T-helper 17 cell (primary cell): ENCODE measurements at places on chromosomes 3 and 15.

DNA sequence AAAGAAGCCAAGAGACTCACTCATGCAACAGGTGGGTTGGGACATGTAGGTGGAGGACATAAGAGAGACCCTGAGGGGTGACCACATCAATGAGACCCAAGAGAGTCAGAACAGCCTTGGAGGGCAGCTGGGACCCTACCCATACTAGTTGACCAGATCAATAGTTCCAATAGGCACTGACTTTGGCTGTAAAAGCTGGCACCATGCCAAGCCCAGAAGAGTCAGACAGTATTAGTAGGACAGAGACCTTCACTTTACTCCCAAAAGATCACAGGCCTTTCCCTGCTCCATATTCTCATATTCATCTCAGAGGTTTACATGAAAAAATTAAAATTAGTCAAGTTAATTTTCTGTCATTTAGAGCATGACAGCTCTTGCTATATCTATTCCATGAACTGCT lies 20.9 kb upstream of the GABRR3 start:
- no peak for DNase-seq

DNA sequence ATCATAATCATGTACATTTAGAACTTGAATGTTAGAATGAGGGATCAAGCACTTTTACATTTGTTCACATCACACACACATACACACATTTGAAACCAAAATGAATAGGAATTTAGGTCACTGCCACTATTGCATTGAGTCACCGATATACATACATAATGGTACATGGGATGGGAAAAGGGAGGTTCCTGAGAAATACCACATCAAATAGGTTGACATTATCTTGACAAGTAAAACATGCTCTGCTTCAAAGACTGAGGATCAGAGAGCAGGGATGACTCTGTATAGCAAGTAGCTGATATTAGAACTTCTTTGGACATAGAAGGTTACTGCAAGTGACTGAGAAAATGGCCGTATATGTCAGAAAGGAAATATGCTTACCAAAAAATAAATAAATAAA lies 847.2 kb downstream of the PLOD2 start:
- no peak for DNase-seq

GRCh38 chr3:31765871-31766270 lies 215.2 kb downstream of the OSBPL10 start:
- DNase-seq: no peak

DNA sequence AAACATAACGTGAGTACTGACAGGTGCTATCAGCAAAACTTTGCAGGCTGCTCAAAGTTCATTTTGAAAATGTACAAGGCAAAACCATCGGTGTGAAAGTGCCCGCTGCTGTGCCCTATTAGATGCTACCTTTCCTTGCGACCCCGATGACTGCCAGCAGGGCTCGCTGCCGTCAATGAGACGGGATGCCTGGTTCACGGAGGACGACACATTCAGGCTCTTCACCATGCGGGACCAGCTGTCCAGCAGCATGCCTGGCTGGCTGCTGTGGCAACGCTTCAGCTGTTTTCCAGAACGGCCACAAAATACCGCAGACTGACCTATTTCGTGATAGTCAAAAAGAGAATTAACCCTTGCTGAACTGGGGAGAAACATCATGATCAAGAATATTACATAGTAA lies 92.7 kb upstream of the OCA2 start:
- no peak for DNase-seq

DNA sequence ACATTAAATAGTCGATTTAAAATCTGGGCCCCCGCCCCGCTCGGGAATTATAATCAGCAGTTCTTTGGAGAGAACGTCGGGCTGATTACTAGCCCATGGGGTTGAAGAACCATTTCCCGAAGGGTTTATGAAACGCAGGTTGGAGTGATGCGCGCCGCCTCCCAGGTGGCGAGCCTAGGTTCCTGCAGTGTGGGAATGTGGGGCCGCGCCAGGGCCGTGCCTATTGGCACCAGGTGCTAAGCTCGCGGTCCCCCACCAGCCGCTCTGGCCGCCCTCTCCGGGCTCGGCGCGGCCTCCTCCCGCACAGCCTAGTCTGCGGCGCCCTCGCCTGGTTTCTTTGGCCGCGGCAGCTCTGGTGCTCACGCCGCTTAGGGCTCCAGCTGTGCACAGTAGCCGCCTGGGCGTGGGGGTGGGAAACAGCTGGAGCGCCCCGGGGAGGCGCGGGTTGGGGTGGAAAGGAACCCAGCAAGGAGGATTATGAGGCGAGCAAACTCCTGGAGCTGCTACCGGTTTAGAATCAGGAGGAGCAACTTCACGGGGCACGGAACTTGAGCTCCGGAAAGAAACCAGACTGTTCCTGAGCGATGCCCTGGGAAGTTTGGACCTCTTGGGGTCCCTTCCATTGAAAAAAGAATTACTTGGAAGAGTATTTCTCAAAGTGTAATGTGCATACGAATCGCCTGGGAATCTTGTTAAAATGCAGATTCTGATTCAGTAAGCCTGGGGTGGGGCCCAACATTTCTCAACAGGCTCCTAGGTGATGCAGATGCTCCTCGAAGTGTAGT lies 5.6 kb upstream of the MECOM start:
- no peak for DNase-seq

- no peak for DNase-seq
These were observed 4.8 kb downstream of the LRRC58 start for GRCh38 chr3:120344349-120344748.

GRCh38 chr3:53887446-53887845 lies 4.2 kb downstream of the SELENOK start:
- no peak for DNase-seq

DNA sequence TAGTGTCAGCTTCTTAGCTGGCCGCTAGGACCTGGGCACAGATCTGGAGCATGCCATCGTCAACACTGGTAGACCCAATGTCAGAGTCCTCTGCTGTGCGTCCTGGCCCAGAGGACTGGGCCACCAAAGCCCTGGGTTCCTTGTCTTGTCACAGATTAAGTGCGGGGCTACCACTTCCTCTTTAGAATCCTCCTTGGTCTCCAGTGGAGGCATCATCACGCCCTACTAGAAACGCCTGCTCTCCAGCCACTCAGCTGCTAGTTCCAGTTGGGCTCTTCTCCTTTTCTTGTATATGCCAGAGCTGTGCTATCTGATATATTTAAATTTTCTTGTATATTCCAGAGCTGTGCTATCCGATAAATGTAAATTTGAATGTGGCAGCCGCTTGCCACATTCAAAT lies 11.2 kb downstream of the PPCDC start:
- DNase-seq: no peak

- DNase-seq: no peak
These were observed at the start of gene KIF7 for GRCh38 chr15:89654847-89655805. TSS of gene KIF7 (minus strand) at chr15:89655467. CDS start at chr15:89652930, 2,537 bp downstream.

DNA sequence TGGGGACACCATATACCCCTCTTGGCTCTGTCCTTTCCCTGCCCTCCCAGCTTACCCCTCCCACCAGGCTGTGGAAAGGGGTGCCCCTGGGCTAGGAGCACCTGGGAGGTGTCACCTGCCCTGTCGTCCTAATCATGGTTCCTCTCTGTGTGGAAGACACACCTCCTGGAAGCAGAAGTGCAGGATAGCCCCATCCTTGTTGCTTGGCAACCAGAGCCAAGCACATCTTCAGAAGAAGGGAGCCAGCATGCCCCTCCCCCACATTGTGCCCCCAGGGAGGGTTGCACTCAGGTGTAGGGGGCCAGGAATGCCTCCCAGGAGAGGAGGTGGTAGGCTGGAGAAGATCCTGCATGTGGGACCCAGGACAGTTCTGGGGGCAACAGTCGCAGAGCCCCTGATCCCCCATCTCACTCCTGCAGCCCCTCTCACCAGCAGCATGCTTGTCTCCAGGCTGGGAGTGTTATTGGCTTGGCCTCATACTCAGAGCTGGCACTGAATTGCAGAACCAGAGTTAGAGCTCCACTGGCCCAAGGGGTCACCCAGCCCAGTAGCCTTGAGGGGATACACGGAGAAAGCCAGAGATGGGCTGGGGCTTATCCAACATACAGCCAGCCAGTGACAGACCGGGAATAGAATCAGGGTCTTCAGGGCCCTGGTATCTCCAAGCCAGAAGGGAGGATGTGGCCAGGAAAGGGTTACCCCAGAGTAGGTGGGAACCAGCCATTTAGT lies 8.4 kb downstream of the RAB6B start:
- DNase-seq: no peak

DNA sequence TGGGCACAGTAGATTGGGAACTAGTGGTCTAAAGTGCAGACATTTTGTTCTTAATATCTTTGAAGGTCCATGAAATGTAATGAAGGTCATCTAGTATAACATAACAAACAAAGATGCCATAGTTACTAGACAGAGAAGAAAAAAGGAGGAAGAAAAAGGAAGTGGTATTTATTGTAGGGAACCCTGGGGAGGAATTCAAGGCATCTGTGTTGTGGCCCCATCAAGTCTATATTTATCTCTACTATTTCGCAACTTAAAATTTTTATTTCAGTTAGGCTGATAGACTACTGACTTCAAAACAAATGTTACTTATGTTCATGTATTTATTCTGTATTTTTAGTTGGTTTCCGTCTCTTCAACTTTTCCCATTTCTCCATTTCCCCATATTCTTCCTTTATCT lies 48.9 kb upstream of the ZDHHC23 start:
- no peak for DNase-seq

DNA sequence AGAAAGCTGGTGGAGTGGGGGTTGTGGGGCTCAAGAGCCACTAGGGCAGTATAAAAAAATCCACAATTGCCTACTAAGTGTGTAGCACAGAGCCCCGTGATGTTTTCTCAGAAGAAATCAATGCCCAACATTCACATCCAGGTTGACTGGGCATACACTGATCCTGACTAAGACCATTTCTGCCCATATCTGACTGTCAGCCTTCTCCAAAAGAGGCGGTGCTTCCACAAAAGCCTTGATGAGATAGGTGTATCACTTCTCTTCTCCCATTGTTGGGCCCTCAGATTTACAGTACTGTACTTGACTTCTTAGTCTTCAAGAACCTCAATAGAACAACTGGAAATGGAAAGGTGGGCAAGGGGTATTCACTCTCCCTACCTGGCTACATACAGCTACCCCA lies 1.4 kb downstream of the POPDC2 start:
- DNase-seq: no peak

GRCh38 chr3:56720849-56721248 lies 37.8 kb upstream of the TASOR start:
- DNase-seq: no peak
